ENCODE measurements at places on chromosomes 4 and X.

- DNase-seq, result no peak
These were observed 21.9 kb downstream of the PIN4 start for GRCh38 chrX:72203421-72203820.

- DNase-seq, result peak; percentile 56
These were observed 26.0 kb downstream of the KIT start for GRCh38 chr4:54683616-54684346.

- DNase-seq, result peak; percentile 1
These were observed 183.2 kb downstream of the FBXW7 start for GRCh38 chr4:152352622-152353116.

GRCh38 chr4:101600287-101600686, 190.2 kb upstream of the BANK1 start:
- no peak for DNase-seq

GRCh38 chr4:112510291-112511092, 5.5 kb downstream of the NEUROG2 start:
- DNase-seq, result no peak

GRCh38 chr4:165539801-165540200, 161.0 kb downstream of the CPE start:
- no peak for DNase-seq

DNA sequence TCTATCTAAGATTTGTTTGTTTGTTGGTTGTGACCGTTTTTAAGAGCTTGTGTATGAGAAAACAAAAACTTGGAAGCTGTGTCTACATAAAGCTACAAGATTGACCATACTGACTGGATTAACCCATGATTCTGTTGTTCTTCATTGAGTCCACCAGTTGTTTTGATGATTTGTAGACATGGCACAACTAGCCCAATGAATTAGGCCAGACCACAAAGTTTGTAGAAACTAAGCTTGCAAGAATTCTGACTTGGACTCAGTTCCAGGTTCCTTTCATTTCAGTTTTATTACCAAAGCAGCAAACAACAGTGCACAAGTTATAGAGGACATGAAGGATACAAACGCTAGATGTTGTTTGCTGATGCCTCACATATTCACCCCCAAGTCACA, 119.3 kb downstream of the RASGEF1B start:
- DNase-seq, result no peak

GRCh38 chr4:152935631-152936445, at the start of gene FHDC1:
FHDC1 (plus strand) TSS chr4:152936323; CDS start chr4:152943058, 6,735 bp downstream.
- peak; percentile 29 for DNase-seq

- no peak for DNase-seq
These were observed 36.7 kb downstream of the AGA start for GRCh38 chr4:177405508-177405907.

DNA sequence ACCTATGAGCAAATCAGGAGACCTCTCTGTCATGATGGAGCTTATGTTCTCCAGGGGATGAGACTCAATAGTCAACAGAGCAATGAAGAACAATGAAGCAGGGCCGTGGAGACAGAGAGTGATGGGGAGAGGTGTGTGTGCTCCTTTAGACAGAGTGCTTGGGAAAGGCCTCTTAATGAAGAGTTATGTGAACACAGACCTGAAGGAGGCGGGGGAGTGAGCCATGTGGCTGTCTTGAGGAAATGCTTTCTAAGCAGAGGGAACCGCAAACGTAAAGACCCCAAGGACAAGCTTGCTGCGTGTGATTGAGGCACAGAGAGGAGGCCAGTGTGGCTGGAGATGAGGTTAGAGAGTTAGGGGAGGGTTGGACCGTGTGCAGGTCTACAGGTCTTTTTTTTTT, 53.1 kb downstream of the CHRNA9 start:
- DNase-seq, result no peak

DNA sequence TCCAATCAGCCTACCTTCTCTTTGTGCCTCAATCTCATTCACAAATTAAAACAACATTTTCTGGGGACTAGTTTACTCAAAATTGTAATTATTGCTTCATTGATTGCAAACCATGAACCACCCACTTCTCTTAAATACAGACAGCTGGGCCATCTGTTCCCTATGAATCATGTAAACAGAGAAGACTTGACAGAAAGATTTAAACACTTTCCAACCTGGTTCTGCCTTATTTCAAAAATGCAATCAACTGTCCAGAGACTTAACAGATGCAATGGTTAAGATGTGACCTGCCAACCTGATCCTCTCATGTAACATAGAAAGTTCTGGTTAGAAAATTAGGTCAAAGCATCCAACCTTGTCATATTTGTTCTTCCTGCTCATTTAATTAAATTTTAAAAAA, 20.8 kb upstream of the SERTM2 start:
- no peak for DNase-seq

GRCh38 chrX:41603596-41603995, 85.2 kb upstream of the GPR34 start:
- DNase-seq, result no peak

DNA sequence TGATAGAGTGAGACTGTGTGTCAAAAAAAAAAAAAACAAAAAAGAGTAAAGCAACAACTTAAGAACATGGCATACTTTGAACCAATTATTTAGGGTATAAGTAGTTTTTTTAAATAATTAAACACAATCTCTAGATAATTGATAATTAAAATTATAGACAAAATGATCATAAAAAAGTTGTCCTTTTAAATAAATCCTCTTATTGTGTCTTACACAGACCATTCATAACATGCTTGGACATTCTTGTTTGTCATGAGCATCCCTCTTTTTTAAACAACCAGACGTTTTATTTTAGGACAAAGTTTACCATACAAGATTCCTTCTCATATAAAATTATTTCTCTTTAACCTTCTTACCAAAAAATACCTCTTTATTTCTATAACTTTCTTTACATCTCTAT, 35.1 kb downstream of the SPCS3 start:
- no peak for DNase-seq

DNA sequence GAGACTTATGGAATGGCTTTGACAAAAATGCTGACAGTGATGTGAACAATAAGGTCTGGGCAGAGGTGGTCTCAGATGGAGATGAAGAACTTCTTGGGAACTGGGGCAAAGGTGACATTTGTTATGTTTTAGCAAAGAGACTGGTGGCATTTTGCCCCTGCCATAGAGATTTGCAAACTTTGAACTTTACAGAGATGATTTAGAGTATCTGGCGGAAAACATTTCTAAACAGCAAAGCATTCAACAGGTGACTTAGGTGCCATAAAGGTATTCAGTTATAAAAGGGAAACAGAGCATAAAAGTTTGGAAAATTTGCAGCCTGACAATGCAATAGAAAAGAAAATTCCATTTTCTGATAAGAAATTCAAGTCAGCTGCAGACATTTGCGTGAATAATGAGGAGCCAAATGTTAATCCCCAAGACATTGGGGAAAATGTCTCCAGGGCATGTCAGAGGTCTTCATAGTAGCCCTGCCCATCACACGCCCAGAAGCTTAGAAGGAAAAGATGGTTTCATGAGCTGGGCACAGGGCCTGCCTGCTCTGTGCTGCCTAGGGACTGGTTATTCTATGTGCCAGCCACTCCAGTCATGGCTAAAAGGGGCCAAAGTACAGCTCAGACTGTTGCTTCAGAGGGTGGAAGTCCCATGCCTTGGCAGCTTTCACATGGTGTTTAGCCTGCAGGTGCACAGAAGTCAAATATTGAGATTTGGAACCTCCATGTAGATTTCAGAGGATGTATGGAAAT, 782.2 kb downstream of the TRAM1L1 start:
- no peak for DNase-seq

GRCh38 chr4:141006242-141006802, 126.9 kb downstream of the RNF150 start:
- no peak for DNase-seq

DNA sequence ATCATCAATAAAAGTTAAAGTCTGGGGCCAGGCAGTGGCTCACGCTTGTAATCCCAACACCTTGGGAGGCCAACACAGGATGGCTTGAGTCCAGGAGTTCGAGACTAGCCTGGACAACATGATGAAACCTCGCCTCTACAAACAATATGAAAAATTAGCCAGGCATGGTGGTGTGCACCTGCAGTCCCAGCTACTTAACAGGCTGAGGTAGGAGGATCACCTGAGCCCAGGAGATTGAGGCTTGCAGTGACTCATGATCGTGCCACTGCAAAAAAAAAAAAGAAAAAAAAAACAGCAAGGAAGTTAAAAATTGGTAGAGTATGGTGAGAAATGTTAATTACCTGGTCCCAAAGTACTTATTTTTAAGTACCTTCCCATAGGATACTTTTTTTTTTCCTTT, 27.5 kb downstream of the FBXW7 start:
- no peak for DNase-seq

DNA sequence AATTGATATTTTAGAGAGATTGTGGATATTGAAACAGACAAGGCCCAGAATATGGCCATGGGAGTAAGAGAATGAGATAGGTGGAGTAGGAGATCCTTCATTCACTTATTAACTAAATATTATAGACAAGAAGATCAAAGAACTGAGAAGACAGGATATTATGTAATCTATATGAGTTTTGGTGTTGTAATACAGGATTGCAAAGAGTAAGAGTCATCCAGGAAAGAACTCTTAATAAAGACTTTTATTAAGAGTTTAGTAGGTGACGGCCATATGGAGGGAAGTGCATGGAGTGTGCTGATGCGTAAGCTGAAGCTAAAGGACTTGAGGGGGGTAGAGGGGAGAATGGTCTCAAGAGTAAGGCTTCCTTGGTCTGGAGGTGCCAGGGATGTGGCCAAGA, 153.7 kb downstream of the VEGFC start:
- no peak for DNase-seq

DNA sequence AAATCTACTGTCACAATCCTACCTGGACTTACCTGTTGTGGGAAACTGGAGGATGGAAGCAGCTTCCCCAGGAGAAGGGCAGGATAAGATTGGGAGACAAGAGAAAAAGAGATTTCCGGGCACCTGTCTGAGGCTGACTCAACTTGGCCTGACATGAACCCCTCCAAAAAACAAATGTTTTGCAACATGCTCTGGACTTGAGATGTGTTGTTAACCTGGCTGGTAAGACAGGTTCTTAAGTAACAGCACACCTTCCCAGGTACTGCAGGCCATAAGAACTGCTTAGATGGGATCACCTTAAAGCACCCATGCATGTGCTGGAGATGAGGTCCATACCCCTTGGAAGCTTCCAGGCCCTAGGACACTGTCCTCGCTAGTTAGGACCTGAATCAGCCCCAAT, 4.4 kb upstream of the SMIM43 start:
- DNase-seq, result no peak

- no peak for DNase-seq
These were observed 23.5 kb upstream of the CA5B start for GRCh38 chrX:15714529-15714928.

DNA sequence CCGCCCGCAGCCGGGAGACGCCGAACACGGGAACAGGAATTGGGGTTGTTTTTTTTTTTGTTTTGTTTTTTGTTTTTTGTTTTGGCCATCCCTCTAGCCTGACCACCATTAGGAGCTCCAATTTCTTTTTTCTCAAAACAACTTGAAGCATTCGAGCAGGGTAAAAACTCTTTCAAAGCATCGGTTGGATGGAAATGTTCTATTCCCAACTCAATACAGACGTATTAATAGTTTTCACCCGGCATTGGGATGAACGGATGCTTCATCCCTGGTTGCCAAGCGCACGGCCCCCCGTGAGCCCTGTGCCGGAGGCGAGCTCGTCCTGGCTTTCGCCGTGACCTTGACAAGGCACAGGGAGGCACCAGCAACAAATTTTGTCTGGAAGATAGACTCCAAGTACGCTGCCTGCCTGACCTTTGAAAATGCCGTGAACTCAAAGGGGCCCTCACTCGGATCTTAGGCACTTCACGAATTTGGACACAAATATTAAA, 352 bp upstream of the MAP3K15 start:
- no peak for DNase-seq

DNA sequence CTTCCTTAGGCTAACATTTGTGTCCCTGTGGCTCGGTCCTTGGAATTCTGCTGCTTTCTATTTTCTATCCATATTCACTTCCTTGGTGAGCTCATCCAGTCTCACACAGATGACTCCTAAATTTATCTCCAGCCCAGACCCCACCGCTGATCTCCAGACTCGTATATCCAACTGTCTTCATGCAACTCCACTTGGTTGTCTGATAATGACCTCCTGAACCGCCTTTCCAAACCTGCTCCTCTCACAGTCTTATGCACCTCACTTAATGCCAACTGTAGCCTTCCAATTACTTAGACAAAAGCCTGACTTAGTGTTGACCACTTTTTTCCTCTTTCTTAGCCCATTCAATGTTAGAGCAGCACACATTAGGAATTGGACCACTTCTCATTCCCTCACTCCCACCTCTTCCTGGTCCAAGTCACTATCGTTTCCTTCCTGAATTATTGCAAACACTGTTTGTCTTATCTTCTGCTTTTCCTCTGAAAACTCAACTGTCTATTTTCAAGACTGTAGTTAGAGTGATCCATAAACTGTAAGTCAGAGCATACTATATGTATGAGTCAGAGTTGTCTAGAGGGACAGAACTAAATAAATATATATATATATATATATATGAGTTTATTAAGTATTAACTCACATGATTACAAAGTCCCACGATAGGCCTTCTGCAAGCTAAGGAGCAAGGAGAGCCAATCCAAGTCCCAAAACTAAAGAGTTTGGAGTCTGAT, 292.5 kb downstream of the UNC5C start:
- DNase-seq, result no peak

- DNase-seq, result peak; percentile 8
These were observed 1.1 kb downstream of the OGT start for GRCh38 chrX:71533851-71534561.
